Spleen (tissue), 13 donors: ENCODE measurements at places on chromosomes 1 and 21.
A peak's percentile ranks its signal among the peaks of the same experiment; 100 is the strongest.

GRCh38 chr1:203663294-203663693 lies 36.7 kb downstream of the ATP2B4 start:
- no peaks in the 10 kb centered on the region for H3K27me3 ChIP-seq
- no peak overlapping the region for H3K27ac ChIP-seq
- H3K4me1 ChIP-seq: peaks cover 31% of the 10 kb centered on the region
- no peak for DNase-seq

DNA sequence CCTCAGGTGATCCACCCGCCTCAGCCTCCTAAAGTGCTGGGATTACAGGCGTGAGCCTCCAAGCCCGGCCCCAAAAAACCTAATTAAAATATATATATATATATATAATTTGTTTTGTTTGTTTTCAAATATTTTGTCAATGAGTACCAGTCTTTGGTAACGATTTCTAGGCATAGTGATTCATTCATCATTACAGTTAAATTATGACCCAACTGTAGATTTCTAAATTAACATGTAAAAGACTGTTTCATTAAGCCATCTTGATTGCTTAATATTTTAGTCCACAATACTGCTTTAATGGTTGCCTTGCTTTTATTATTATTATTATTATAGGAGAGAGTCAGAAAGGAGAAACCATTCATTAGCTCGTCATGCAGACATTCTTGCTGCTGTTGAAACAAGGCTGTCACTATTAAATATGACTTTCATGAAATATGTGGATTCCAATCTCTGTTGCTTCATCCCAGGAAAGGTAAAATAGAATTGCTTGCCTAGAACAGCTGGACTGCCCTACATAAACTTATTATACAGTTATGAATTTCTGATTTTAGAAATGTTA lies 19.9 kb downstream of the FBXO28 start:
- no peak overlapping the region for H3K4me3 ChIP-seq
- peaks cover 66% of the 10 kb centered on the region for H3K36me3 ChIP-seq
- H3K4me1 ChIP-seq: no peaks in the 10 kb centered on the region
- H3K27ac ChIP-seq: no peak overlapping the region

GRCh38 chr1:3440711-3441409 lies 13.6 kb upstream of the ARHGEF16 start:
- no peaks in the 10 kb centered on the region for H3K27me3 ChIP-seq
- no peak overlapping the region for H3K27ac ChIP-seq
- no peak overlapping the region for H3K4me3 ChIP-seq
- H3K4me1 ChIP-seq: no peaks in the 10 kb centered on the region
- no peaks in the 10 kb centered on the region for H3K36me3 ChIP-seq

DNA sequence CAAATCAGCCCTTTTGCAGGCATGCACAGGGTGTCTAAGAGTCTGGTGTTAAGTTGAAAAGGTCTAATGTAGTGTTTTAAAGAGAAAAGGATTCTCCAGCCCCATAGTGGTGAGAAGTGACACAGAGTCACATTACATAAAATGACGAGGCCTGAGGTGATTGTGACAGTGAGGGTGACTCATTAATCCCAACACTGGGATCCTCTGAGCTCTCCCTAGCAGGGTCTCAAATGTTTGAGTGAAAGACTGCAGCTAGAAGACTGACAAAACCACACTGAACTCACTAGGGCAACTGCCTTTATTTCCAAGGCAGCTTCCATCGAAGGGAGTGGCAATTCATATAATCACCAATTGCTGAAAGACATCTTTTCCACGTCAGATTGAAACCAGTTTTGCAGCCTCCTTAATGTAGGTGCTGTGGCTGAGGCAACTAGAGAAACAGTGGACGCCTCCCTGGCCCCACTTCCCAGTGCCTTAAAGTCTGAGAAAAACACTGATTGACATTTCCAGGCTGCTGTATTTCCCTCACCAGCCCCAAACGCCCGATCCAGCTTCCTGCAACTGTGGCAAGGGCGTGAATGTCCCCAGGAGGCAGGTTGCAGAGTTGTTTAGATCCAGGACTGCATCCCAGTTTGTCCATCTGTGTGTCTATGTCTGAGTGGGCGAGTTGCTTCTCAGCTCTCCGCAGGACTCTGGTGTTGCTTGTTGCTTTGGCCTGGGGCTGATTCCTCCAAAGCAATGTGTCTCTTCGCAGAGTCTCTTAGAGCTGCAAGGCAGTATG lies 81.4 kb downstream of the RUNX1 start:
- peaks cover 4% of the 10 kb centered on the region for H3K4me1 ChIP-seq
- no peak for DNase-seq
- no peaks in the 10 kb centered on the region for H3K36me3 ChIP-seq
- H3K27me3 ChIP-seq: no peaks in the 10 kb centered on the region

DNA sequence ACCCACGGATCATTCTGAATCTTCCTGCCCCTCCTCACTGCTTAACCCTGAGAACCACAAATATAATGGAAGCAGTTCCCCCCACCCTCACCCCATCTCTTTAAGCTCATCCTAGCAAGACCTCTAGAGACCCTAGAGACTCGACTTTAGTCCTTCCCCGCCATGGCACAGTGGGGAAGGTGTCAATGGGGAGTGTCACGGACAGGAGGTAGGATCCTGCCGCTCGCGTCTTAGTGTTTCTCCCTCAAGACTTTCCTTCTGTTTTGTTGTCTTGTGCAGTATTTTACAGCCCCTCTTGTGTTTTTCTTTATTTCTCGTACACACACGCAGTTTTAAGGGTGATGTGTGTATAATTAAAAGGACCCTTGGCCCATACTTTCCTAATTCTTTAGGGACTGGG lies 677 bp upstream of the PMF1 start:
- no peaks in the 10 kb centered on the region for H3K27me3 ChIP-seq
- peak overlapping the region; percentile 82 for H3K4me3 ChIP-seq
- peaks cover 37% of the 10 kb centered on the region for H3K4me1 ChIP-seq
- no peaks in the 10 kb centered on the region for H3K36me3 ChIP-seq

DNA sequence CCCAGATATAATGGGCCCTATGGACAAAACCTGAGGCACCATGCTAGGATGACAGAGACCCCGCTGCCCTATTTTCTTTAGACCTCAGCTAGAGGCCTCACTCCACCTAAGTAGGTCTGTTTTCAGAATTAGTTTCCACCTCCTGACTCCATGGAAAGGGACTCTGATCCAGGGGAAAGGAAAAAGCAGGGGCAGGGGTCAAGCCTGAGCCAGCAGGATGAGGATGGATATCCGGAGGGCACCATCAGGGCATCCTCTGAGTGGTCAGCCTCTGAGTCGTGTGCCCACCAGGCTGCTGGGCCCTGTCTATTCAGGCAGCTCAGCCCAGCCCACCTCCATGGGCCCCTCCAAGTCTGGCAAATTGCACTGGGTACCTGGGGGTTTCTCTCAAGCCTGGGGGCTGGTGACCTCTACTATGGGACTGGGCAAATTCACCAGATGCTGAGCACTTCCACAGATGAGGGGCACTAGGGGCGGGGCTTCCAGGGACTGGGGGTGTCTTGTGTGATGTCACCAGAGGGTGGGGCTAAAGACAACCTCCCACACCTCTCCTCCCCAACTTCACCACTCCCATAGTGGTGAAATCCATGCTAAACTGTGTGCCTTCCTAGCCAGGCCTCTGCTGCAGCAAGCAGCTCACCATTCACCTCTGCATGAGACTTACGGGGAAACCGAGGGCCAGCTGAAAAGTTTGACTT lies 5.5 kb downstream of the PAQR7 start:
- no peaks in the 10 kb centered on the region for H3K36me3 ChIP-seq
- no peaks in the 10 kb centered on the region for H3K27me3 ChIP-seq
- no peak overlapping the region for H3K27ac ChIP-seq
- no peak overlapping the region for H3K4me3 ChIP-seq
- DNase-seq: peak; percentile 49
- peaks cover 62% of the 10 kb centered on the region for H3K4me1 ChIP-seq

- H3K27ac ChIP-seq: no peak overlapping the region
- H3K4me3 ChIP-seq: no peak overlapping the region
- no peaks in the 10 kb centered on the region for H3K27me3 ChIP-seq
- no peak for DNase-seq
Measured at GRCh38 chr1:10776190-10776905, 20.1 kb downstream of the CASZ1 start.

GRCh38 chr1:206021626-206022365 lies 1.9 kb downstream of the CTSE start:
- H3K4me3 ChIP-seq: no peak overlapping the region
- no peak overlapping the region for H3K27ac ChIP-seq
- H3K36me3 ChIP-seq: no peaks in the 10 kb centered on the region
- no peaks in the 10 kb centered on the region for H3K27me3 ChIP-seq
- H3K4me1 ChIP-seq: no peaks in the 10 kb centered on the region

DNA sequence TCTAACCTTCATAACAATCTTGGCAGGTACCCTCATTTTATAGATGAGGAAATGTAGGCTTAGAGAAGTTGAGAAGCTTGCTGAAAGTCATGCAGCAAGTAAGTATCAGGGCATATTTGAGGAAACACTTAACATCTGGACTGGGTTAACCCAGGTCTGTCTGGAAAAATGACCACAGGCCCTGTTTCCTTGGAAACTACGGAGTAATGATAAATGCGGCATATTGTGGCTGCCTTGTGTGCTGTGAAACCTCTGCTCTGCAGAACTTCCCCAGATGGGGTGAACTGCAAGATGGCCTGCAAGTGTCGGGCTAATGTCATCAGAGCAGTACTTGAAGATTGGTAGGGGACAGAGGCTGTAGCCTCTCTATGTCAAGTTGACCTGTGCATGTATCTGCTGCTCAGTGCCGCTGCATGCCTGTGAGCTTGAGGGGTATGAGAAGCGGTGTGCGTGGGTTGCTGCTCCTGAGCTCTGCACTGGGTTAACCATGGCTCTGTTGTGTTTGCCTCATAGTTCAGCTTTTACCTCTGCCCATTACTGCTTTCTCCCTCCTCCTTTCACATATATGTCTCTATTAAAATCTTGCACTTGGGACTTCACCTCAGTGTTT lies 83.1 kb downstream of the WDR3 start:
- H3K27ac ChIP-seq: no peak overlapping the region
- no peaks in the 10 kb centered on the region for H3K36me3 ChIP-seq
- no peak overlapping the region for H3K4me3 ChIP-seq

- H3K27ac ChIP-seq: no peak overlapping the region
- H3K27me3 ChIP-seq: no peaks in the 10 kb centered on the region
- DNase-seq: no peak
- no peak overlapping the region for H3K4me3 ChIP-seq
Measured at GRCh38 chr1:109198043-109198695, 15.5 kb upstream of the SARS1 start.

DNA sequence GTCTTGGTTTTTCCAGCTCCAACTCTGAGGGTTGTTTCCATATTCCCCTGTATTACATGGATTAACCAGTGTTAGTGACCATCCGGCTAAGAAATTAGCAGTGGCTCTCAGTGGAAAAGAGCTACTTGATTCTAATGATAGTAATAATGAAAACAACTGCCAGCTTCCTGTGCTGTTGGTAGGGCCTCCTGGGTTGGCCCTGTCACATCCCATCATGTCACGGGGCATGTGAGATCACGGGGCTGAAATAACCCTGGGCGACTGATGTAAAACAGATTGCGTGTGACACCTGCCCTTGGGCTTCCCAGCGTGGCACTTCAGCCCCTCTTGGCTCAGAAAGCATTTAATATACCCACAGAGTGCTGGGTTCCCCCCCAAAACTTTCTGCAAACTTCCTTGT lies 149.0 kb downstream of the ROR1 start:
- no peak for DNase-seq
- peaks cover 15% of the 10 kb centered on the region for H3K4me1 ChIP-seq
- H3K4me3 ChIP-seq: no peak overlapping the region
- peak overlapping the region; percentile 33 for H3K27ac ChIP-seq
- no peaks in the 10 kb centered on the region for H3K36me3 ChIP-seq
- H3K27me3 ChIP-seq: no peaks in the 10 kb centered on the region

DNA sequence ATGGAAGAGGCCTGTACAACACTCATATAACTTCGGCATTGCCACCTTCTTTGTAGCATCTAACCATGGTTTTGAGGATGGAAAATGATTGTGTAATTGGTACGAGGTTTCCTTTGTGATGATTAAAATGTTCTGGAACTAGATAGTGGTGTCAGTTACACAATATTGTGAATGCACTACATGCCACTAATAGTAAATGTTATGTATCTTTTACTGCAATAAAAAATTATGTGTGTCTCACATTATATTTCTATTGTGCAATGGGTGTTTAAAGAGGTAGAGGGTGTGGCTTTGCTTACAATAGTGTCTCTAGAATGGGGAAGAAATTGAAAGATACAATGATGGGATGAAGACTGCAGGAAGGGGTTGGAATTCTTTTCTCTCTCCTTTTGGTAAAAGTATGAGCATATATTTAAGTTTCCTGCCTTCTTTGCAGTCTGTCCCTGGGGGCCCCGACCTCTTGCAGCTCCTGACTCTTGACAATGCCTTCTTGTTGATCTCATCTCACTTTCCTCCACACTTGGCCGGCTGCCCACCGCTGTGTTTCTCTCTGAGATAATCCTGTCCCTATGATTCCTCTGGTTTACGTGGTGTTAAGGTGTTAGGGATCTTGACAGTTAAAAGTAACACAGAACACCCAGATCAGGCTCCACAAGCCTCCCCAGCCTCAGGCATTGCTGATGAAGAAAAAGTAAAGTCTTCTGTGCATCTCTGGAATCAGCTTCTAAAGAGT lies 39.3 kb downstream of the MTARC1 start:
- no peak for DNase-seq
- no peaks in the 10 kb centered on the region for H3K27me3 ChIP-seq
- no peak overlapping the region for H3K27ac ChIP-seq

GRCh38 chr1:25800703-25801377 lies 847 bp downstream of the SELENON start:
- peak overlapping the region; percentile 76 for H3K4me3 ChIP-seq
- H3K36me3 ChIP-seq: no peaks in the 10 kb centered on the region
- H3K27me3 ChIP-seq: no peaks in the 10 kb centered on the region
- peaks cover 49% of the 10 kb centered on the region for H3K4me1 ChIP-seq

DNA sequence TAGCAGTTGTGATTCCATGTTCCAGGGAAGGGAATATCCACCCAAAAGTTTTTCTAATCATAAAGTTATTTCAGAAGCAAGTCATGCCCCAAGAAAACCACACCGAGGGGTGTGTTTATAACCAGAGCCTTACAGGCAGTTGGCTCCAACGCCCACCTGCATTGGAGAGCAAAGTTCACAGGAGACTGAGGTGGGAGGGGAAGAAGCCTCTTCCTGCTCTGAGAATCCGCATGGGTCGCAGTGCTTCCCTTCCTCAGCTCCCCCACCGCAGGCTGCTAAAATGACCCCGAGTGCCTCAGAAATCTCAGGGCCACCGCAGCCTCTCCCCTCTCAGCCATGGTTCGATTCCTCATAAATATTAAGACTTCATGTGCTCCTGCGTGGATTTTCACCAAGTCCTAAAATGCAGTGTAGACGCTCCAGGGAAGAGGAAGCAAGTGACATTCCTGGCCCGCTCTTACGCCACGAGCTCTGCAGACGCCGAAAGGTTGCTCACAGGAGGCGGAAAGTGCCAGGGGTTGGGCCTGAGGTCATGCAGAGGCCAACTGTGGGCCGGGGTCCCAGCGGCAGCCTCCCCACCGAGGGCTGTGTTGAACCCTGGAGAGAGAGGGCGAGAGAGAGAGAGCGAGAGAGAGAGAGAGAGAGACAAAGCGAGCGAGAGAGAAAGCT lies 13.4 kb upstream of the SPSB1 start:
- H3K36me3 ChIP-seq: no peaks in the 10 kb centered on the region
- peaks cover 5% of the 10 kb centered on the region for H3K4me1 ChIP-seq
- H3K27ac ChIP-seq: no peak overlapping the region
- H3K27me3 ChIP-seq: peaks cover 23% of the 10 kb centered on the region
- H3K4me3 ChIP-seq: no peak overlapping the region
